ENCODE measurements at places on chromosomes 13 and 19. TPM values are rescaled to one million over a fixed set of nuclear protein-coding genes. Genes with fewer than 3 reads are reported as not detected.

The ZSCAN1 gene
- polyA plus RNA-seq, result not detected

The ALG5 gene
- polyA plus RNA-seq, result 44.9 TPM

The ZNF177 gene
- polyA plus RNA-seq, result not detected

The ZNF223 gene
- 3.1 TPM for polyA plus RNA-seq

The TEKTIP1 gene
- not detected for polyA plus RNA-seq

The TEAD2 gene
- 10.2 TPM for polyA plus RNA-seq

The OR10H2 gene
- polyA plus RNA-seq, result not detected

The MCEMP1 gene
- polyA plus RNA-seq, result 0.51 TPM

The TMEM145 gene
- polyA plus RNA-seq, result not detected

The DENND1C gene
- 6.0 TPM for polyA plus RNA-seq

The FAAP24 gene
- 3.5 TPM for polyA plus RNA-seq

Measured in sigmoid colon (tissue), 7 donors.